Testis (tissue), 5 donors: ENCODE measurements at places on chromosomes 5 and 9. TPM values are rescaled to one million over a fixed set of nuclear protein-coding genes. Genes with fewer than 3 reads are reported as not detected.

The CYSRT1 gene
- total RNA-seq: 5.6 TPM

GRCh38 chr5:177545487-177546257, 8.7 kb downstream of the FAM193B start:
- no peaks in the 10 kb centered on the region for H3K36me3 ChIP-seq
- no peaks in the 10 kb centered on the region for H3K4me1 ChIP-seq
- no peaks in the 10 kb centered on the region for H3K27me3 ChIP-seq
- no peak overlapping the region for H3K27ac ChIP-seq
- H3K4me3 ChIP-seq: no peak overlapping the region

GRCh38 chr5:38783011-38783561, 62.7 kb upstream of the OSMR start:
- no peak overlapping the region for H3K4me3 ChIP-seq
- no peak for DNase-seq
- no peaks in the 10 kb centered on the region for H3K36me3 ChIP-seq
- H3K4me1 ChIP-seq: peaks cover 11% of the 10 kb centered on the region
- no peaks in the 10 kb centered on the region for H3K27me3 ChIP-seq
- H3K27ac ChIP-seq: no peak overlapping the region

The UAP1L1 gene
- total RNA-seq: 7.2 TPM

GRCh38 chr9:116991051-116991450, 303.9 kb downstream of the TRIM32 start:
- H3K4me3 ChIP-seq: no peak overlapping the region
- DNase-seq: no peak
- H3K27ac ChIP-seq: no peak overlapping the region
- H3K4me1 ChIP-seq: no peaks in the 10 kb centered on the region
- H3K27me3 ChIP-seq: no peaks in the 10 kb centered on the region

DNA sequence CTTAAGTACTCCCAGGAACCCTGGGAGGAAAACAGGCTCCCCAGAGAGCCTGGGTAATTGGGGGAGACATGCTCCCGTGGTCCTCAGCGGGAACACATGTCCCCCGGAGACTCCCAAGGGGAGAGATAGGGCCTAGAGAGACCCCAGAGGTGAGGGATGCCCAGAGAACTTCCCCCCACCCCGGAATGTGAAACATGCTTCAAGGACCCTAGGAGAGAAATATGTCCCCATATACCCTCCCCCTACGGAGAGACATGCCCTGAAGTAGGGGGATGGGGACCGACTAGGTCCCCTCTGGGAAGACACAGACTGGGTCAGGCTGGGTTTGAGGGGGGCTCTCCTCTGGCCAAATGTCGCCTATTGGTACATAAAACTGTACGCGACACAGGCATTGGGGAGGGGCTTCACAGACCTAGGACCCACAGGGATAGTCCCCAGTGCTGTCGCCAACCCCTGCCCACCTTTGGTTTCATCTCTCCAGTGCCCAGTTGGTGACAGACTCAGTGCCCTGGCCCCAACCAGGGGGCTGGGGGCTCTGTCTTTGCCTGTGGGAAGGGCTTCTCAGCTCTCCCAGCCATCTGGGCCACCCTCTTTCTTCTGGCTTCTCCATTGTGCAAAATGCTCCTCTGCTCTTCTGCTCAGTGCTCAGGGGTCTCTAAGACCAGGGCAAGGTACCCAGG, 26.9 kb downstream of the PCDH1 start:
- H3K4me1 ChIP-seq: peaks cover 5% of the 10 kb centered on the region
- DNase-seq: no peak
- no peaks in the 10 kb centered on the region for H3K27me3 ChIP-seq
- no peak overlapping the region for H3K27ac ChIP-seq

- H3K4me1 ChIP-seq: no peaks in the 10 kb centered on the region
- H3K27ac ChIP-seq: no peak overlapping the region
- H3K4me3 ChIP-seq: no peak overlapping the region
- no peaks in the 10 kb centered on the region for H3K27me3 ChIP-seq
- no peaks in the 10 kb centered on the region for H3K36me3 ChIP-seq
These were observed 50.0 kb downstream of the CD180 start for GRCh38 chr5:67146574-67146973.

DNA sequence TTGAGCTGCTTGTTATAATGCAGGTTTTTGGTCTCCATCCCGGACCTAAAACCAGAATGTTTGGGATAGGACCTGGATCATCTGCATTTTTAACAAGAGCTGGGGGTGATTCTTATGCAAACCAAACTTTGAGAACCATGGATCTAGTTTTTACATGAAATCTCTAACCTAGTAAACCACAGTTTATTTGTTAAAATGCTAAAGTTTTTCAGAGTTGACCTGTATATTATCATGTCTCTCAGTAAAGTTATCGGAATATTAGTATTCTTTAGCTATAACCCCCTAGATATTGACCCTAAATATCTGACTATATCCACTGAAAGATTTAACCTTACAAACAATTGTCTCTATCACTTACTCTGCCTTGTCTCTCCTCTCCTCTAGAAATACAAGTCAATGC, 28.7 kb downstream of the F2R start:
- H3K36me3 ChIP-seq: no peaks in the 10 kb centered on the region
- no peaks in the 10 kb centered on the region for H3K4me1 ChIP-seq
- H3K4me3 ChIP-seq: no peak overlapping the region
- no peak overlapping the region for H3K27ac ChIP-seq
- H3K27me3 ChIP-seq: no peaks in the 10 kb centered on the region
- DNase-seq: no peak

- H3K4me3 ChIP-seq: no peak overlapping the region
- no peaks in the 10 kb centered on the region for H3K36me3 ChIP-seq
- peak overlapping the region; percentile 21 for H3K27ac ChIP-seq
- DNase-seq: no peak
These were observed 34.4 kb downstream of the RABGAP1 start for GRCh38 chr9:122975196-122975595.

GRCh38 chr9:118183576-118183975, 479.4 kb downstream of the TLR4 start:
- no peak overlapping the region for H3K27ac ChIP-seq
- H3K4me3 ChIP-seq: no peak overlapping the region
- H3K27me3 ChIP-seq: no peaks in the 10 kb centered on the region
- H3K36me3 ChIP-seq: no peaks in the 10 kb centered on the region

DNA sequence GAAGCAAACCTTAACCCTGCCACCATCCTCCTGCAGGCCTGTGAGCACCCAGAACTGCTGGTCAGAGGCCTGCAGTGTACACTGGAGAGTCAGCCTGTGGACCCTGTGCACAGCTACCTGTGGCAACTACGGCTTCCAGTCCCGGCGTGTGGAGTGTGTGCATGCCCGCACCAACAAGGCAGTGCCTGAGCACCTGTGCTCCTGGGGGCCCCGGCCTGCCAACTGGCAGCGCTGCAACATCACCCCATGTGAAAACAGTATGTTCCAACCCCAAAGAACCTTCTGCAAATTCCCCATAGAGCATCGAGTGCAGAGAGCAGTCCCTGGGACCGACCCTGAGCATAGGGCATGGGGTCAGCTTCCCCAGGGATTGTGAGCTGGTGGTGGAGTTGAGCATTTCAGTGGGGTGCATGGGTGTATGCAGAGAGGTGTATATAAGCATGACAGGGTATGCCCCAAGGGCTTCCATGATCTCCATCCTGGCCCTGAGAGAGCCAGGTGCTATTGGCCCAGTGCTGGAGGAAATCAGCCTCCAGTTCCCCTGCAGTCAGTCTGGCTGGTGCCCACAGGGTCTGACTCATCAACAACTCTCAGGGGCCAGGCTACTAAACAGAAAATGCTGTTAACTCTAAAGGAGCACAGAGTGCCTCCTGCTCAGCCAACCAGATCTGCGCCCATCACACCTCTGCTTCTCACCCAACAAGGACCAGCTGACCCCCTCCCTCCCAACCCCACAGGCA, 126.2 kb downstream of the SAXO1 start:
- no peak overlapping the region for H3K4me3 ChIP-seq
- H3K36me3 ChIP-seq: no peaks in the 10 kb centered on the region
- no peaks in the 10 kb centered on the region for H3K27me3 ChIP-seq
- no peaks in the 10 kb centered on the region for H3K4me1 ChIP-seq
- DNase-seq: no peak

The SLC30A5 gene
- 68.0 TPM for total RNA-seq

DNA sequence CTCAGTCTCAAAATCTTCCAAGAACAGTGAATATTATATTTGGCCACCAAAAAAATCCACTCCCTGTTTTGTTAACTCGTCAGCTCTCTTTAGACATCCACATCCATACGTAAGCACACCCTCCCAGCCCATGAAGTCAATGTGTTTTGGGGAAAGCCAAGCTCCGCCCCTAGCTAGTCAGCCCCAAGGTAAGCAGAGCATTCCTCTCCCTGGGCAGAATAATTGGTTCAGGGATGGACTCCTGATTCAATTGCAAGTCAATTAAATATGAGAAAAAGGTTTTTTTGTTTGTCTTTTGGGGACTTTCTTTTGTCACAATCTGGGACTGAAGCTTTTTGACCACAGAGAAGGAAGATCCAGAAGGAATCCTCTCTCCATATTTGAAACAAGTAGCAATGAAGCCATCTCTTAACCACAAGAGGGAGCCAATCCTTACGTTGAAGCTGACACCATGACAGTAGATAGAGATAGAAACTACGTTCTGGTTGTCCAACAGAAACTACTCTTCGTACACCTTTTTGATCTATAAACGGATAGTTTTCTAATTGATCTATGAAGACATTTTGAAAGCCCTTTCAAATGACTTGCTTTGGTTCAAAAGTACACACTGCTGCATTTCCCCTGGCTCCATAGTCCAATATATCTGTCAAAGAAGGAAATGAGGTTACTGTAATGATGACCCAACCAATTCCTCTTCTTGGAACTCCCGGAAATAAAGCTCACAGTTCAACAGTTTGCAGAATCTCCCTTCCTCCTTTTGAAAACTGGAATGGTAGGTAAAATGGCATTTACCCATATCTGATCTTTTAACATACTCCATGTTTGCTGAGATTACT, 166.4 kb downstream of the TLE1 start:
- DNase-seq: no peak
- H3K27me3 ChIP-seq: no peaks in the 10 kb centered on the region
- no peaks in the 10 kb centered on the region for H3K4me1 ChIP-seq
- H3K4me3 ChIP-seq: peak overlapping the region; percentile 10

DNA sequence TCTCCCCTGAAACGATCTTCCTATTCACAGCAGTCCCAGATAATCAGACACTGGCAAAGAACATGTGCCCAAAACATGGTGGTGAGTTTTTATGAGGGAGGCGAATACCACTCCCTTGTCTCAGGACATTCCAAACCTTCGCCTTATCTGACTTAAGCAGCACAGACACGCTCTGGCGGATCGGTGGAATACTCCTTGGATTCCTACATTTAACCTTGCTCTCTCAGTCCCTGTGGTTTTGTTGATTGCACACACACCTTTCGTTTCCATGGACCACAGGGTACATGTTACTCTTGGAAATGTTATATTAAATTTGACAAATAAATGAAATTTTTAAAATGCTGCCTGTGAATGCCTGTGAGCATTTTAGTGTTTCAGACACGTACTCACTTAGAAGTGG, 87.8 kb upstream of the CPEB4 start:
- no peak overlapping the region for H3K4me3 ChIP-seq
- no peaks in the 10 kb centered on the region for H3K27me3 ChIP-seq
- no peak for DNase-seq
- no peak overlapping the region for H3K27ac ChIP-seq
- H3K36me3 ChIP-seq: no peaks in the 10 kb centered on the region
- H3K4me1 ChIP-seq: no peaks in the 10 kb centered on the region

GRCh38 chr5:145554399-145554798, 280.7 kb downstream of the PRELID2 start:
- DNase-seq: no peak
- H3K27ac ChIP-seq: no peak overlapping the region
- no peaks in the 10 kb centered on the region for H3K36me3 ChIP-seq
- H3K4me3 ChIP-seq: no peak overlapping the region

The TAF11L5 gene
- not detected for total RNA-seq

- no peaks in the 10 kb centered on the region for H3K36me3 ChIP-seq
- H3K27ac ChIP-seq: no peak overlapping the region
These were observed 221.4 kb downstream of the SEMA5A start for GRCh38 chr5:9324348-9325077.

DNA sequence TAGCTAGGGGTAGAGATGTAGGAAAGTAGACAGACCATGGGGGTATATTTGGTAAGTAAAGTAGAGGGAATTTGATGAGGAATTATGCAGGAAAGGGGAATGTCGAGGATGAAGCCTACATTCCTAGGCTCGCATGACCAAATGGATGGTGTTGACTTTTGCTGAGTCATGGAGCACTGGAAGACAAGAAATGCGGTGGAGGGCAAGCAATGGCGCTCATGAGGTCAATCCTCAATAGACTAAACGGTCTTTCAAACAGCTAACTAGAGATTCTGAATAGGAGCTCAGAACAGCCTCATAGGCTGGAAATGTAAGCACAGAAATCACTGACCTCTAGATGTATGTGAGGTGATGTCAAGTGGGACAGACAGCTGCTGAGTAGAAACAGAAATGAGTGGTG, 50.7 kb upstream of the FST start:
- no peaks in the 10 kb centered on the region for H3K27me3 ChIP-seq
- no peak overlapping the region for H3K4me3 ChIP-seq
- DNase-seq: no peak
- no peaks in the 10 kb centered on the region for H3K4me1 ChIP-seq

GRCh38 chr5:120016717-120017382, 387.5 kb downstream of the FAM170A start:
- H3K36me3 ChIP-seq: no peaks in the 10 kb centered on the region
- no peak overlapping the region for H3K27ac ChIP-seq
- H3K4me3 ChIP-seq: no peak overlapping the region
- DNase-seq: no peak

DNA sequence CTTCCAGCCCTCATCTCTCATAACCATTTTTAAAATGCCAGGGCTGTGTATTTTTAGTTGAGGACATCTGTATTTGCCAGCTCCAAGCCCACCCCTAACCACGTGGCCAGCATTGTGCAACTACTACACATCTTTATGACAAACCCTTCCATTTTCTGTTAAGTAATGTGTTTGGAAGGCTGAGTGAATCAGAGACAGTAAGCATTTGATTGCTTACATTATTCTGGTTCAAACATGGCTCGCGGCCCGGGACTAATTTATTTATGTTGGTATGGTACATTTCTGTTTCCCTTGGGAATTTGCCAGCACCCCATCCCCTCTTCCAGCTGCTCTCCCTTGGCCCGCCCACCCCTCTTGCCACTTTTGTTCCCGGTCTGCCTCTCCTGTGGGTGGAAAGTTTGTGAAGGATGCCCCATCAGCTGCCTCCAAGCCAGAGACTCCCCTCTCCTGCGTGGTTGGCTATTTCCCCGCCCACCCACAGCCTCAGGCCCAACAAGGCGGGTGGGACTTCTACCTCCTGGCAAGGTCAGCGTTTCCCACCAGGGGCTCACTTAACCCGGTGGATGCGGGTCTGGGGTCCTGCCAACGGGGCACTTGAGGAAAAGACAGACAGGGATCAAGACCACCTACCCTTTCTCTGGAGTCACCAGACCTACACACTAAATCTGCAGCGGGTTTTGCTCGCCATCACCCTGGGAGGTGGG, 162.2 kb downstream of the HSD17B3 start:
- no peak overlapping the region for H3K4me3 ChIP-seq
- no peaks in the 10 kb centered on the region for H3K27me3 ChIP-seq
- peak overlapping the region; percentile 47 for H3K27ac ChIP-seq
- H3K4me1 ChIP-seq: peaks cover 29% of the 10 kb centered on the region
- H3K36me3 ChIP-seq: no peaks in the 10 kb centered on the region

The ZCCHC9 gene
- total RNA-seq: 18.6 TPM

GRCh38 chr5:115180165-115180709, 10.5 kb upstream of the TRIM36 start:
- H3K27ac ChIP-seq: no peak overlapping the region
- peak; percentile 38 for DNase-seq
- H3K27me3 ChIP-seq: no peaks in the 10 kb centered on the region
- H3K4me1 ChIP-seq: peaks cover 8% of the 10 kb centered on the region

GRCh38 chr9:106682420-106682819, 180.5 kb upstream of the ZNF462 start:
- H3K4me1 ChIP-seq: no peaks in the 10 kb centered on the region
- DNase-seq: no peak
- no peak overlapping the region for H3K4me3 ChIP-seq
- no peak overlapping the region for H3K27ac ChIP-seq
- H3K36me3 ChIP-seq: no peaks in the 10 kb centered on the region
- H3K27me3 ChIP-seq: no peaks in the 10 kb centered on the region
